ENCODE measurements at places on chromosomes 12 and 14. TPM values are rescaled to one million over a fixed set of nuclear protein-coding genes. Genes with fewer than 3 reads are reported as not detected.

GRCh38 chr14:79540394-79540793, 670.9 kb downstream of the DIO2 start:
- H3K27ac ChIP-seq = no peak overlapping the region
- no peaks in the 10 kb centered on the region for H3K36me3 ChIP-seq
- no peak overlapping the region for H3K4me3 ChIP-seq
- no peaks in the 10 kb centered on the region for H3K4me1 ChIP-seq

DNA sequence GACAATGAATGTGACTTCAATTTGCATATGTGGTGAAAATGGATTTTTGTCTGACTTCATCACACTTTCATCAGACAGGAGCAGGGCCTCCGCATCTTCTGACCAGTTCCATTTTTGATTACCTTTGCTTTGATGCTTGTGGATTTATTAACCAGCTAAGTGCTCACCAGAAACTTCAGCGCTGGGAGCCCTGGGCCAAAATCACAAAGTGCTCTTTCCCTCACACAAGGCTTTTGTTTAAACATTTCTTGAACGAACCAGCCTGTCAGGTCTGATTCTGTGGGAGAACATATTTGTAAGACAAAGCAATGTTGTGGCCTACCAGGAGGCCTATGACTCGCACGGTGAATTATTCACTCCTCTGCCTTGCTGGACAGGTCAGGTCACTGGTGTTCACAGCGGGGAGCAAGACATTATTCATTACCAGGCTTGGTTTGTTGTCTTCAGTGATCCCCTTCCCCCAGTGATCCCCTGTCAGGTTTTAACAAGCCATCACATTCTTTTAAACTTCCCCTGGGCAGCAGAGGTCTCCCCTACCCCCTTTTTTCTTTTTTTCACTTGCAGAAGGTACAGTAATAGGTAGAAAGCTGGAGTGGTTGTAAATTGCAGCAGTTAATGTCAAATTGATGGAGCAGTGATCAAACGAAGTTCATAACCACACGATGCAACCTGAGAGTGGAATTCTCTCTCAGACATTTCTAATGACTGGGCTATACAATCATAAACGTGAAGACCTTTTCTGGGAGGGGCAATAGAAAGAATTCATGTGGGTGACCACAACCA, 167.5 kb upstream of the PRICKLE1 start:
- no peak overlapping the region for H3K27ac ChIP-seq
- no peaks in the 10 kb centered on the region for H3K27me3 ChIP-seq
- H3K36me3 ChIP-seq = no peaks in the 10 kb centered on the region
- no peaks in the 10 kb centered on the region for H3K4me1 ChIP-seq
- H3K4me3 ChIP-seq = no peak overlapping the region
- no peak for DNase-seq

- no peaks in the 10 kb centered on the region for H3K4me1 ChIP-seq
- DNase-seq = no peak
- no peaks in the 10 kb centered on the region for H3K36me3 ChIP-seq
- no peak overlapping the region for H3K4me3 ChIP-seq
- no peaks in the 10 kb centered on the region for H3K27me3 ChIP-seq
These were observed 13.7 kb downstream of the KRT72 start for GRCh38 chr12:52587563-52587962.

DNA sequence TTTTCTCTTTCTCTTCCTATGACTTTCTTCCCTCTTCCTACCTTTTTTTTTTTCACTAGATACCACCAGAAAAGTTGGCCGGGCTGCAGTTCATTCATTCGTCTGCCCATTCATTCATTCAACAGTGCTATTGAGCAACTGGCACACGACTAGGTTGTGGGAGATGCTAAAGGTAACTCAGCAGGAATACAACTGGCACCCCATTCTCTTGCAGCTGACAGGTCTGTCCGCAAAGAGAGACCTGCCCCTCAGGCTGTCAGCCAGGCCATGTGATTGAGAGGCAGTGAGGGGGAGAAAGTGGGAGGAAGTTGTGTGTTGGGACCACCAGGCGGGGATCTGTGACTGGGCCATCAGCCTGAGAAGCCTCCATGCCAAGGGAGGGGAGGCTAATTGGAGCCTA, 105.2 kb downstream of the TSPAN9 start:
- no peak for DNase-seq
- no peaks in the 10 kb centered on the region for H3K27me3 ChIP-seq
- no peak overlapping the region for H3K27ac ChIP-seq
- no peaks in the 10 kb centered on the region for H3K36me3 ChIP-seq
- no peaks in the 10 kb centered on the region for H3K4me1 ChIP-seq

GRCh38 chr12:24206621-24207020, 257.2 kb upstream of the SOX5 start:
- no peaks in the 10 kb centered on the region for H3K36me3 ChIP-seq
- no peak for DNase-seq
- H3K4me1 ChIP-seq = no peaks in the 10 kb centered on the region
- H3K27me3 ChIP-seq = no peaks in the 10 kb centered on the region

DNA sequence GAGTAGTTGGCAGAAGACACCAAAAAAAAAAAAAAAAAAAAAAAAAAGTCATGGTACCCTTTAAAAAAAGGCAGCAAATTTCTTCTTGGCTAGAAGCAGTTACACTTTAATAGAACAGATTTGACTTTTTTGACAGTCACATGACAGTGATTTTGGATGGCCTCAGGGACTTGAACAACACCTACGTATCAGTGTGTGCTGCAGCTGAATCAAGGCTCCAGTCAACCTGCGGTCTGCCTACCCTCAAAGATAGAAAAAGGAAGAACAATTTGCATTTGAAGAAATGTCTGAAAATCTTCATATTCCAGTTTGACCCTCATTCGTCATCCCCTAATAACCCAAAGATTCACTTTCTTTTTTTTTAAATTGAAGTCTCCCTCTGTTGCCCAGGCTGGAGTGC, 53.9 kb downstream of the MDM2 start:
- no peak overlapping the region for H3K27ac ChIP-seq
- no peaks in the 10 kb centered on the region for H3K27me3 ChIP-seq
- H3K36me3 ChIP-seq = peaks cover 46% of the 10 kb centered on the region
- H3K4me3 ChIP-seq = no peak overlapping the region
- H3K4me1 ChIP-seq = no peaks in the 10 kb centered on the region

GRCh38 chr14:28656704-28657255, 109.8 kb upstream of the FOXG1 start:
- H3K27ac ChIP-seq = no peak overlapping the region
- H3K4me1 ChIP-seq = no peaks in the 10 kb centered on the region
- no peak for DNase-seq
- H3K4me3 ChIP-seq = no peak overlapping the region

The FGF23 gene
- not detected for polyA plus RNA-seq

The KLHL33 gene
- polyA plus RNA-seq = not detected

The CCDC38 gene
- polyA plus RNA-seq = not detected

The E2F7 gene
- polyA plus RNA-seq = not detected

The ATXN3 gene
- polyA plus RNA-seq = 18.5 TPM

The C12orf60 gene
- not detected for polyA plus RNA-seq
